ENCODE measurements at places on chromosomes 11 and 22.

- no peak for DNase-seq
Observed at GRCh38 chr11:112752563-112752962, 208.7 kb upstream of the NCAM1 start.

GRCh38 chr11:17600316-17601255 lies 53.5 kb downstream of the OTOG start:
- DNase-seq, result no peak

GRCh38 chr11:12532580-12532979 lies 141.6 kb upstream of the TEAD1 start:
- DNase-seq, result no peak

GRCh38 chr11:45073685-45074141 lies 72.7 kb upstream of the PRDM11 start:
- DNase-seq, result no peak

DNA sequence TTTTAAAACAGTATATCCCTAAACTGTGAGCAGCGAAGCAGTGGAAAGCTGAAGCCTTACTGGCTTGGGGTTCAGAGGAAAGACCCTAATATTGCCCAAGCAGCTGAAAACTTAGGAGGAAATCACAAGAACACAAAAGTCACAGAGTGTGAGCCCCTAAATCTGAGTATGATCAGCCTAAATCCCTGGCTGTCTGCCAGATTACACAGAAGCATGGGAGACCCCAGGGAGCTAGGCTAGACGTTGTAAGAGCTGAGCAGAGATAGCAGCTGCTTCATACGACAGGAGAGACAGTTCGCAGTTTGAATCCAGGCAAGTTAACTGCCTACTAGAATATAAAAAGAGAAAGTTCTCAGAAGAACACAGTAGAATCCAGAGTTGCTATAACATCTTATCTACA lies 81.2 kb downstream of the PACS1 start:
- DNase-seq, result no peak

- DNase-seq, result peak; percentile 31
Observed at GRCh38 chr22:46749682-46750529, 11.9 kb upstream of the CERK start.

DNA sequence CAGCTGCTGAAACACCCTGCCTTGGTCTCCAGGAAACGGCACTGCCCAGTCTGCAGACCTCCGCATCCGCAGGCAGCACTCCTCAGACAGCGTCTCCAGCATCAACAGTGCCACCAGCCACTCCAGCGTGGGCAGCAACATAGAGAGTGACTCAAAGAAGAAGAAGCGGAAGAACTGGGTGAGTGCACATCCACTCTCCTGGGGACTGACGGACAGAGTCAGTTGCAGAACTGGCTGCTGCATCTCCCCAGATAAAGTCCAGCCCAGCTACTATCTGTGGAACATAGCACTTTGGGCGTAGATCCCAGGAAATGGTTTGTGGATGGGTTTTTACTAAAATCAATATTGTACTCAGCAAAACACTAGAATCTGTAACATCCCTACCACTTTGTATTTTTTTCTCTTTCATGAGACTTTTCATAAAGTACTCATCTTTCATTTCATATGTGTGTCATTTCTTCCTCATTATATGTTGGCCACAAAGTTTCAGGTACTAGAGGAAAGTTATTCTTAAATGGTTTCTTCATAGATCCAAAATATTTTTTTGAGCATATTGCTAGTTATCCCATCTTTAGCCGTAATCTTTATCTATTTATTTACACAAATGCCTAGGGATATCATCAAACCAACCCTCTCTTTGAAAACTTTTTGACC lies 80.1 kb downstream of the DBX1 start:
- no peak for DNase-seq

GRCh38 chr11:96105197-96105895 lies 181.4 kb upstream of the MTMR2 start:
- no peak for DNase-seq

DNA sequence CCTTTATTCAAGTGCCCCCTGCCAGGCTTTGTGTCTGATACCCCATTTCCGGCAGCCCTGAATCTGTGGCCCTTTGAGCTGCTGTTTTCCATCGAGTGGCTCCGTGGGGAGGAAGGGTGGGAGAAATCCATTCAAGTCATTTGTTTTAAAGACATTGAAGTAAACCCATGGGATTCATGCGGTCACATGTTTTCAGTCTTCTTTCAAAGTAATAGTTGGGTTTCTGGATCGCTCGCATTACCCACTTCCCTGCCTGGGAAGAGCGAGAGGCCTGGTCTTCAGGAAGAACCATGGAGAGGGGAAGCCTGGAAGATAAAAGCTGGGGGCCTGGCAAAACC lies 14.4 kb downstream of the DAGLA start:
- no peak for DNase-seq

GRCh38 chr11:132540581-132540980 lies 991.7 kb downstream of the OPCML start:
- DNase-seq, result no peak

DNA sequence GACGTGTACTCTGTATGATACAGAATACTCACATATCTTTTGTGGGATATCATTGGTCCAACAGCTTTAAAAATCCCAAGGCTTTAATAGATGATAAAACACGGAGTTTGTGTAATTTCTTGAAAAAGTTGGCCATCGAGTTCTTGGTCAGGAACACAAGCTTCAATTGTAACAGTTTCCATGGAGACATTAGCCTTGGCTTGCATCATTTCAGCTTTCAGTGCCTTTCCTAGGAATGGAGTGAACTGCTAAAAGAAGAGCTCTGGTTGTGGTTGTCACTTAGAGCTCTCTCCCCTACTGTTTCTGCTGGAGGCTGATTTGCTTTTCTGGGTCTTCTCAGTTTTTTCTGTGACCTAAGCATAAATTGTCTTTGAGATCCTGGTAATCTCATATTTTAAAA lies 14.2 kb downstream of the BMAL1 start:
- DNase-seq, result no peak

- no peak for DNase-seq
Observed at GRCh38 chr11:63574856-63575602, 11.8 kb upstream of the PLAAT2 start.

- no peak for DNase-seq
Observed at GRCh38 chr11:27678242-27678641, 22.0 kb downstream of the BDNF start.

DNA sequence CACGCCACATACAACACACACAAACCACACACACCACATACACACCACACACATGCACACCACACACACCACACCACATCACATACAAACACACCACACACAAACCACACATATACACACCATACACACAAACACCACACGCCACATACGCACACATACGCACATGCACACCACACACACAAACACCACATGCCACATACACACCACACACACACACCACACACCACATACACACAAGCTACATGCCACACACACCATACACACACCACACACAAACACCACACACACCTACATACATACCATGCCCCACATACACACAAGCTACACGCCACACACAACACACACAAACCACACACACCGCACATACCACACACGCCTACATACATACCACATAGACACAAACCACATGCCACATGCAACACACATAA lies 15.7 kb upstream of the TH start:
- DNase-seq, result no peak

GRCh38 chr11:3163241-3163981 lies 1.7 kb downstream of the OSBPL5 start:
- DNase-seq, result peak; percentile 2
